Right hindlimb (tissue), 1 donor: ENCODE measurements at places on chromosomes 3 and 15.
A peak's percentile ranks its signal among the peaks of the same experiment; 100 is the strongest.

DNA sequence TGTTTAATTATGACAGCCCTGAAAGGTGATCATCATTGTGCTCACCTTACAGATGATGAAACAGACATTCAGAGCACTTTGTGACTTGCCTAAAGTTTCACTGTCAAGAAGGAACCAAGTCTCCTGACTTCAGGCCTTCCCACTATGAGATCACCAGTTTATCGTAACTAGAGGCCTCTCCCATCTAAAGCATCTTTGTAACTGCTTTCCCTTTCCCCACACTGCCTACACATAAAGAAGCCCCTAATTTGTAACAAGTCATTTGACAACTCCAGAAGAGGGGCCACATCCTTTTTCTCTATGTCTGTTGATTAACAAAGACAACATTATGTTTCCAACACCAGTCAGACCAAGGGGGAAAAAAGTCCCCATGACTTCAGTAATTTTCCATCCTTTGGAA is 1.1 kb downstream of the KLHL6 start:
- no peak for DNase-seq

- no peak for DNase-seq
Measured at GRCh38 chr3:123907720-123908119, 23.6 kb upstream of the MYLK start.

- DNase-seq: no peak
Measured at GRCh38 chr15:59703979-59704796, 15.1 kb upstream of the BNIP2 start.

DNA sequence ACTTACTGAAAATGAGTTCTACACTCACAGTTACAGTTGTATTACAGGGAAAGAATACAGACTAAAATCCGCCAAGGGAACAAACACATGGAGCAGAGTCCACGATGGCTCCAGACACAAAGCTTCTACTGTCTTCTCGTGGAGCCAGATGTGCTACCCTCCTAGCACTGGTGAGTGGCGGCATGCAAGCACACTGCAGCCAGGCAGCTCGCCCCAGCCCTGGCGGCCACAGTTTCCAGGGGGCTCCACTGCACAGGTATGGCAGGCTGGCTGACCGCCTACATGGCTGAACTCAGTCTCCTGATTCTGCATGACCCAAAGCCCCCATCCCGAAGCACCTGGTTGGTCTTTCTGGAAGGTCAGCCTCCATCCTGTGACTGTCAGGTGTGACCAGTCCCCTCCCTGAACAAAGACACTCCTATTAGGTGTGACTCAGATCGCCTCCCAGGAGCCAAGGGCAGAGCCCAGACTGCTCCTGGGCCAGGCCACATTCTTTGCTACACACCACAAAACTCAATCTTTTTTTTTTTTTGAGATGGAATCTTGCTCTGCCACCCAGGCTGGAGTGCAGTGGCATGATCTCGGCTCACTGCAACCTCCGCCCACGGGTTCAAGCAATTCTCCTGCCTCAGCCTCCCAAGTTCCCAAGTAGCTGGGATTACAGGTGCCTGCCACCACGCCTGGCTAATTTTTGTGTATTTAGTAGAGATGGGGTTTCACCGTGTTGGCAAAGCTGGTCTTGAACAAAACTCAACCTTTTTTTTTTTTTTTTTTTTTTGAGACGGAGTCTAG is 51.5 kb downstream of the CFAP92 start:
- DNase-seq: no peak

- no peak for DNase-seq
Measured at GRCh38 chr15:88393719-88394519, 73.3 kb downstream of the MRPL46 start.

DNA sequence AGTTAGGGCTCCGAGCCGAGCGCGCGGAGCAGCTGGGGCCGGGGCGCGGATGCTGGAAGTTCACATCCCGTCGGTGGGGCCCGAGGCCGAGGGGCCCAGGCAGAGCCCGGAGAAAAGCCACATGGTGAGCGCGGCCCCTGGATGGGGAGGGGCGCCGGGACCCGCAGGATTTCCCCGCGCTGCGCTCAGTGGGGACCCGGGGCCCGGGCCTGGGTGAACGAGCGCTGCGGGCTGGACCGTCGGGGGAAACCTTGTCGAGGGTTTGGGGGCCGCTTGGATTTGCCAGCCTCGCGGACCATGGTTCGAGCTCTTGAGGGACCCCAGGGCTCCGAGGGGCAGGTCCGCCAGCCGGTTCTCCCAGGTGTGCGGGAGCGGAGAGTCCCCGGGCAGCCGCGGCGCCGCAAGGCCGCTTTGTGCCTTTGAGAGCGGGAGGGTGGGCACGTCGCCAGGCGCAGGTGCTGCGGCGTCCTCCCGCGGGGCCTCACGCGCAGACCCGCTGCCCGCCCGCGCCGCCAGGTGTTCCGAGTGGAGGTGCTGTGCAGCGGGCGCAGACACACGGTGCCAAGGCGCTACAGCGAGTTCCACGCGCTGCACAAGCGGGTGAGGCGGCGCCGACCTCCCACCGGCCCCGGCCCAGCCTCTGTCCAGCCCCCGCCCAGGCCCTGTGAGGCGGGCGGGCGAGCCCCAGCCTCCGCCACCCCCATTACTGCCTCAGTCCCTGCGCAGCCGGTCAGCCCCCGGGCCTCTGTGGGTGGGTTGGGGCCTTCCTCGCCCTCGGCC is at the start of gene SNX22:
Gene SNX22, plus strand, starts transcription at position 5 of the 780 bp plus-strand sequence. Its CDS starts 45 bp downstream, at position 50.
- no peak for DNase-seq

GRCh38 chr3:114444216-114444615 is 150.4 kb downstream of the TIGIT start:
- no peak for DNase-seq

DNA sequence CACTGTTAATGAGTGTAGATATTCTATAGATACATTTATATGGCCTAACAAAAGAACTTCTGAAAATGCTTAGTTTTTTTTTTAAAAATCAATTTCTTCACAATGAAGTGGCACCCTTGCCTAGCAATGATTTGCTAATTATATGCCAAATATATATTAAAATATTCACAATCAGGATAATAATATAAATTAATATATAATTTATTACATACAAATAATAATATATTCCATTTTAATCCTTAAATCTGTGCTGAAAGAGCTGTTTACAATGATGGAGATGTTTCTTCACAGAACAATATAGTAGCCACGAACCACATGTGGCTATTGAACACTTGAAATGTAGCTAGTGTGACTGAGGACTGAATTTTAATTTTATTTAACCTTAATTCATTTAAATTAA is 648.4 kb upstream of the GBE1 start:
- DNase-seq: no peak

GRCh38 chr15:48566668-48567067 is 78.8 kb downstream of the FBN1 start:
- DNase-seq: peak; percentile 46

DNA sequence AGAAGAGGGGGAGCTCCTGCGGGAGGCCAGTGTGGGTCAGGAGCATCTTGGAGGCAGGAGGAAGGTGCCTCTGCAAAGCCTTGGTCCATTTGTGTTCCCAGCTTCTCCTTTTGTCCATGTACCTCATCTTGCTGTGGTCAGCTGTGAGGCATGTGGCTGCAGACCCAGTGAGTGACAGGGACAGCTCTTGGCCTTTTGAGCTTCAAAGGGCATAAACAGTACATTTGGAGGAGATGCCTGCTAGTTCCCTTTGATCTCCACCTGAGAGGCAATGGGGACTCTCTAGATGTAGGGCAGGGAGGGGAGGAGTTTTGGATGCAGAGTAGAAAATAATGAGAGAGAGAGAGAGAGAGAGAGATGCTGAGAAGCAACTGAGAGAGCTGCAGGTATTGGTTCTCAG is 270.0 kb downstream of the TLE3 start:
- no peak for DNase-seq

- peak; percentile 77 for DNase-seq
Measured at GRCh38 chr3:15629860-15630597, 28.5 kb downstream of the BTD start.

DNA sequence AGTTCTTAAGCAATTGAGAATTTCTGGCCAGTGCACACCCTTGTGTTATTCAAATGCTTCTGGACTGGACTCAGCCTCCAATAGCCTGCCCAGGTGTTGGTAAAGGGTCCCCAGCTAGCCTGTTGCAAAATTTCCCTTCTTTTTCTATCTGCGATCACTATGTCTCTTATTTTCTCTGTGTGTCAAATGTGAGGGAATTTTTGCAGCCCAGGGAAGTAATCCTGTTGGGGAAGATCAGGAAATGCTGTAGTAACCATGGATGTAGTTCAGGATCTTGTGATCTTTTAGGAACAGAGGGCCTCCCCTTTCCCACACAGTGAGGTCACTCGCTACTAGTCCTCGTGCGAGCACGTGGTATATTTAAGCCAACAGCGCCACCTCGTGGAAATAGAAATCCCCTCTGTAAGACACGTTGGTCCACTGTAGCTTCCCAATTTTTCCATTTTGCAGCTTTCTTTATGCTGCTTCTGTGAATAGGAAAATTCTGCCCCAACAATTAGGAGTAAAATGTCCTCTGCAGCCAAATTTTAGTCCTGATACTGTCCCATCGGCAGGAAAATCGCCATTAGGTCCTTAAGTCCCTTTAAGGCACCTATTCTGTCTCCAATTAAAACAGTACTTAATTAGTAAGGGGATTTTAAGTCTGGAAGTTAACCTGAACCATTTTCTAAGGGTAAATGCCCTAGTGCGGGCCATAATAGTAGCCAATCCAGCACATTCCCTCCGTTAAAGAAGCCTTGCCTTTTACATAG is 4.0 kb upstream of the SMCO1 start:
- DNase-seq: no peak

DNA sequence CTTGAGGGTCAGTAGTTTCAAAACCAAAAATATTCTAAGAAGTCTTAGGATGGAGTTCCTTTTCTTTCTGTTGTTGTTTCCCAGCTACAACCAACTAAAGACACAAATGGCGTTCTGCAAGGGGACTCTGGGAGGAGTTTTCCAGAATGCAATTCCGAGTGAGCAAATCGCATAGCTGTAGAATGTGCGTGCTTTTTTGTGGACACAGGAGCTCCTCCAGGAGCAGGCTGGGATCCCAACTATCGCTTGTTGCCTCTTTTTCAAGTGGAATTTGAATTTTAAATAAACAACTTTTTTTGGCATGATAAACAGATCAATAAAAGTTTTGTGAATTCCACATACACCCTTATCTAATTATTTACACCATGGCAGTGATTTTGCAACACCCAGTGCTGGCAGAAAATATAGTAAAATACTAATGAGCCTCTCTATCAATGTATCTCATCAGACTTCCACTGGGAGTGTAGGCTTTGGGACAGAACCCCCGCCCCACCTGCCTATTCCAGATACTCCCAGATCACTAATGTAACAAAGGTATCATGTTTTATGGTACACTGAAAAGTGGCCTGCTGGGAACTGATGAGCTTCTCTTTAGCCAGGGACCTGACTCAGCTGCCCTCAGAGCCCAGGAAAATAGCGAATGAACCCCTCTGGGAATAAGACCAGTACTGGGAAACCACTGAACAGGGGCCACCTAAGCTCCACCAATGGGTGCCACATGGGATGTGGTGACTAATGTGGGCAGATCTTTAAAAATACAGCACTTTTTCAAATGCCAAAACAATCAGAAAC is 66.4 kb downstream of the LMCD1 start:
- DNase-seq: peak; percentile 7

GRCh38 chr3:188734395-188734794 is 437.4 kb upstream of the TPRG1 start:
- peak; percentile 36 for DNase-seq

- DNase-seq: no peak
Measured at GRCh38 chr3:10437272-10437994, 68.0 kb downstream of the ATP2B2 start.

DNA sequence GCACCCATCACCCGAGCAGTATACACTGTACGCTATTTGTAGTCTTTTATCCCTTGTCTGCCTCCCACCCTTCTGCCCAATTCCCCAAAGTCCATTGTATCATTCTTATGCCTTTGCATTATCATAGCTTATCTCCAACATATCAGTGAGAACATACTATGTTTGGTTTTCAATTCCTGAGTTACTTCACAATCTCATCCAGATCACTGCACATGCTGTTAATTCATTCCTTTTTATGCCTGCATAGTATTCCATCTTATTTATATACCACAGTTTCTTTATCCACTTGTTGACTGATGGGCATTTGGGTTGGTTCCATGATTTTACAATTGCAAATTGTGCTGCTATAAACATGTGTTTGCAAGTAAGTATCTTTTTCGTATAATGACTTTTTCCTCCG is 564.7 kb upstream of the NECTIN3 start:
- DNase-seq: no peak

DNA sequence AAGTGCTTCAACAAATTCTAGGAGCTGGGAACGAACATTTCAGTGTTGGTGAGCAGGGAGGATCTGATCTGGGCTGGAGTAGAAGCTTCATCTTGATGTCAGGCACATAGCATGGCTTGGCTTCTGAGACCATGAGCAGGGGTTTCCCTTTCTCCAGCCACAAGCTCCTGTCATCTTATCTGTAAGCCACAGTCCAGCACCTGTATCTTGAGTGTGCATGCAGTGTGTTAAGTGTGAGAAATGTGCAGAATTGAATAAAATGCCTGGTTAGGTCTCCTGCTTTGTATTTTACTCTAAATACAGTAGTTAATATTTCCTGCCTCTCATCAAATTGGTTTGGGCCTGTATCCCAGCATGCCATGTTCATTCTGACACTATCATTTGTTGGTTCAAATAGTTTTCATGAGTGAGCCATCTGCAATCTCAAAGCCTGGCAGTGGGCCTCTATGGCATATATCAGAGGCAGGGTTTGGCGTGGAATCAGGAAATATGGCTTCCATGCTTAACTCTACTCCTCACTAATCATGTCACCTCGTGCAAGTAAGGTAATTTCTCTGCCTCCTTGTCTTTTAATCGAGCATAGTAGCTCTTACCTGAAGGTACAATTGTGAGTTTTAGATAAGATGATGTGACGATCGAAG is 43.3 kb downstream of the TLNRD1 start:
- no peak for DNase-seq

- no peak for DNase-seq
Measured at GRCh38 chr15:88089731-88090130, 166.8 kb downstream of the NTRK3 start.

GRCh38 chr3:13513913-13514517 is 33.9 kb downstream of the HDAC11 start:
- DNase-seq: no peak

GRCh38 chr15:51672155-51672687 is 9.1 kb upstream of the SCG3 start:
- no peak for DNase-seq

DNA sequence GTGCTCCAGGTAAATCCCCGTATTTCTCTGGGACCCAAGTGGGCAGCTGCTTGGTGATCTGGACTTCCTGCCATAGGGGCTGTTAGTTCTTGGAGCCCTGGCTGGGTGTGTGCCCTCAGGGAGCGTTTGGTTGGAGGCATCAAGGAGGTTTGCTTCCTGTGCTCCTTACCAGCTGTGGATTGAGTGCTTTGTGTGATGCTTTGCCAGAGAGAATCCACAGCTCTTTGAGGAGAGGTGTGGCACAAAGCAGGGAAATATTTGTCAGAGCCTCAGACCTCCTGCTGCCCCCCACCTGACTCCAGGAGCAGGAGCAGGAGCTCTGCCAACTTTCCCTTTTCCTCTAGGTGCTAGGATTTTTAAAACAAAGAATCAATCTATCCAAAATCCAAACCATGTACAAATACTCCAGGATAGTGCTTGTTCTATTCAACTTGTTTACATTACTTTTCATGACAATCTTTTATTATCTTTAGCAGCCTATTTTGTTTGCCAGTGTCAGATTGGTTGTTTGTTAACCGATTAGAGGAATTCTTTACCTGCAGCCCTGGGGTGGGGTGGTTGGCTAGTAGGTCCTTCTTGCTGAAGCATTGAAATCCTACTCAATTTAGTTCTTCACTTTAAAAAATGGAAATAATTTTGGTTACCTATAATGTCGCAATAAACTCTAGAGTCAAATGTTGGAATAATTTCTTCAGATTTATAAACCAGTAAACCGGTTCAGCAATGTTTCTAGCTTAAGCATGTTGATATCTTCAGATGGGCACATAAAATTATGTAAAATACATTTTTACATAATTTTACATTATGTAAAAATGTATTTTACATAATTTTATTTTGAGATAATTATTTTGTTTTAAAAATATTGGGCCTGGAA is 2.5 kb downstream of the CTDSPL start:
- no peak for DNase-seq
